Endothelial cell of coronary artery (primary cell): ENCODE measurements at places on chromosomes 7 and 10. TPM values are rescaled to one million over a fixed set of nuclear protein-coding genes. Genes with fewer than 3 reads are reported as not detected.

Gene DRGX
- not detected in 2 replicates for total RNA-seq

Gene H2BK1
- total RNA-seq = not detected in 2 replicates

Gene HOXA4
- total RNA-seq = 0.18 and 0.85 TPM in 2 replicates

Gene UNCX
- not detected in 2 replicates for total RNA-seq

Gene OR2F1
- total RNA-seq = not detected in 2 replicates

Gene SUN3
- not detected in 2 replicates for total RNA-seq

Gene MYL7
- total RNA-seq = not detected in 2 replicates

Gene CLEC5A
- not detected in 2 replicates for total RNA-seq

Gene SPDYE9
- total RNA-seq = not detected in 2 replicates

Gene NRG3
- 0.19 TPM in 1 of 2 replicates, not detected in the other for total RNA-seq

Gene PRLHR
- not detected in 2 replicates for total RNA-seq

Gene DDC
- total RNA-seq = not detected in 2 replicates

Gene NPFFR1
- not detected in 2 replicates for total RNA-seq

Gene CPA2
- not detected in 2 replicates for total RNA-seq

Gene NOS3
- 33.9 and 54.8 TPM in 2 replicates for total RNA-seq

Gene SPDYE11
- total RNA-seq = not detected in 2 replicates

Gene NACAD
- 0.18 and 1.0 TPM in 2 replicates for total RNA-seq
